ENCODE measurements at places on chromosomes 3 and 15.

- DNase-seq, result no peak
Observed at GRCh38 chr3:187919544-187919943, 174.3 kb upstream of the BCL6 start.

DNA sequence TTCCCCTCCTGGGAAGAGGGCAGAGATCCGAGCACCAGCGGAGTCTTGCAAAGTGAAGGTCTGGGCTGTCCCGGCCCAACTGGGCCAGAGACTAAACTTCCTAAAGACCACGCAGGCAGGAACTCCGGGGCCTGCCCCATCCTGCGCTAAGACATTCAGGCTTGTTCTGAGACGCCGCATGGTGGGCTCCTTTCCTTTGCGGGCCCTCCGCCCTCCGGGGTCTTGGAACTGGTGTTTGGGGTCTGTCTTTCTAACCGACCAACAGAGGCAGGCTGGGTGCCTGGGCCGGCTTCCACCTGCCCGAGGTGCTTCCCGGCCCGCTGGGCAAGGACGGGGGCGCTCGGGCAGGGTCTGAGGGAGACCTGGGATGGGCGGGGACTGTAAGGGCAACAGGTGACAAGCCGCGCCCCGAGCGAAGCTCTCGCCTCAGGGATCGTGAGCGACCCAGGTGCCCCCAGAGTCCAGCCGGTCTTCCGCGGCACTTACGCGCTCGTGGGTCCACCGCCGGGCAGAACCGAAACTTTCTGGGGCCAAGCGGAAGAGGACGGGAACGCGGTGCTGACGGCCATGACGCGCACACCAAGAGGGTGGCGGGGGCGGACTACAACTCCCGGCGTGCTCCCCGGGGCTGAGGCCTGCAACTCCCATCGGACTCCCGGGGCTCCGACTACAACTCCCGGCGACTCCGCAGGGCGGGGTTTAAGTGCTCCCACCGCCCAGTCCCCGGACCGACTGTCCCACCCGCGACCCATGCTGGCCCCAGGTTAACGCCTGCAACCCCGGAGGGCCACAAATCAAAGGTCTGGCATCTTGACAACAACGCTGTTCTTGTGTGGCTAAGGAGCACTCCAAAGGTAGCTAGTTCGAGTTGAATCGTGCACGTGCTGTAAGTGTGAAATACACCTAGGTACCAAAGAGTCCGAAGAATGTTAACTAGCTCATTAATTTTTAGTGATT lies at the start of gene FYCO1:
TSS of gene FYCO1 (minus strand) at position 589 of the 957 bp plus-strand sequence. CDS start 10,914 bp downstream, outside the sequence.
- peak; percentile 97 for DNase-seq

DNA sequence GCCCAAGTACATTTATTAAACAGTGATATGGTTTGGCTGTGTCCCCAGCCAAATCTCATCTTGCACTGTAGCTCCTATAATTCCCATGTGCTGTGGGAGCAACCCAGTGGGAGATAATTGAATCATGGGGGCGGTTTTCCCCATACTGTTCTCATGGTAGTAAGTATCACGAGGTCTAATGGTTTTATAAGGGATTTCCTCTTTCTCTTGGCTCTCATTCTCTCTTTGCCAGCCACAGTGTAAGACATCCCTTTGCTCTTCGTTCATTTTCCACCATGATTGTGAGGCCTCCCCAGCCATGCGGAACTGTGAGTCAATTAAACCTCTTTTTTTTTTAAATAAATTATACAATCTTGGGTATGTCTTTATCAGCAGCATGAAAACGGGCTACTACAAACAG lies 228.0 kb upstream of the TP63 start:
- no peak for DNase-seq

GRCh38 chr15:48644827-48645557 lies 517 bp downstream of the FBN1 start:
- peak; percentile 64 for DNase-seq

DNA sequence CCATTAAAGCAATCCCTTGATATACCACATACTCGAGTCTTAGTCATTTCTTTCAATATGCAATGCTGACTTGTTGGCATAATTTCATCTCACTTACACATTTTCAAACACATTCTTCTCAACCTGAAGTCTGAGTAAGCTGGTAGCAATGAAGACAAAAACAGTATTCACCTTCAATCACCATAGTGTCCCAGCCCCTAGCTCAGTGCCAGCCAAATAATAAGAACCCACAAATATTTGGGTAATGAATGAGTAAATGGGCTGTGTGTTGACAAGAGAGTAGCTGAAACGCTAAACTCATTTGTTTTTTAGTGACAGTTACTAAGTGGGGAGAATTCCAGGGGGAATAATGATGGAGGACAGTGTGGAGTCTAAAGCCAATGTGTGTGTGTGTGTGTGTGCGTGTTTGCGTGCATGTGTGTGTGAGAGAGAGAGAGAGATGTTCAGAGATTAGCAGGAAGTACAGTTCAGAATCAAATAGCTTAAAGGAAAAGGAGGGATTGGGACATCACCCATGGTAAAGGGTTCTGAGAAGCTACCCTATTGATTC lies 165.7 kb downstream of the GAP43 start:
- DNase-seq, result no peak
